Ovary (tissue), 10 donors: ENCODE measurements at places on chromosomes 5 and 9.

- H3K4me3 ChIP-seq: no peak overlapping the region
- DNase-seq: peak; percentile 49
- H3K36me3 ChIP-seq: no peaks in the 10 kb centered on the region
- H3K4me1 ChIP-seq: peaks cover 7% of the 10 kb centered on the region
Observed at GRCh38 chr9:120571443-120572257, 8.3 kb downstream of the CDK5RAP2 start.

GRCh38 chr5:71456362-71456743 is 902 bp downstream of the BDP1 start:
- H3K36me3 ChIP-seq: no peaks in the 10 kb centered on the region
- DNase-seq: no peak
- peak overlapping the region; percentile 33 for H3K27ac ChIP-seq
- no peaks in the 10 kb centered on the region for H3K27me3 ChIP-seq

GRCh38 chr5:113219695-113220094 is 215.1 kb downstream of the TSSK1B start:
- peak overlapping the region; percentile 44 for H3K27ac ChIP-seq
- no peak for DNase-seq
- peaks cover 26% of the 10 kb centered on the region for H3K4me1 ChIP-seq

DNA sequence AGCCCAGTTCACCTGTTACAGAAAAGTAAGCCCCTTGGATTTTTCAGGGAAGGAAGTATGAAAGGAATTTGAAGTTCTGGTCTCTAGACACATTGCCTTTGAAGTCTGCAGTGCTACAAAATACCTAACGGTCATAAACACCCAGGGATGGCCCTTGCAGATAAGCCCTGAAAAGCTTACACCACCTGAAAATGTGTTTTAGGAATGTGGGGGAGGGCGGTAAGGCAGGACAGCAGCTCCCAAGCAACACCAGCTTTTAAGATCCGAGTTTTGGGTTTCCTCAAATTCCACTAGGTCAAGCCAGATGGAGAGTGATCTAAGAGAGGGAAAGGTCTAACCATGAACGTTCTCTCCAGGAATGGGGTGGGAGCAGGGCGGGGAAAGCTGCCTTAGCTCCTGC is 114.1 kb upstream of the PANK3 start:
- no peaks in the 10 kb centered on the region for H3K36me3 ChIP-seq
- no peaks in the 10 kb centered on the region for H3K27me3 ChIP-seq
- peaks cover 12% of the 10 kb centered on the region for H3K4me1 ChIP-seq

DNA sequence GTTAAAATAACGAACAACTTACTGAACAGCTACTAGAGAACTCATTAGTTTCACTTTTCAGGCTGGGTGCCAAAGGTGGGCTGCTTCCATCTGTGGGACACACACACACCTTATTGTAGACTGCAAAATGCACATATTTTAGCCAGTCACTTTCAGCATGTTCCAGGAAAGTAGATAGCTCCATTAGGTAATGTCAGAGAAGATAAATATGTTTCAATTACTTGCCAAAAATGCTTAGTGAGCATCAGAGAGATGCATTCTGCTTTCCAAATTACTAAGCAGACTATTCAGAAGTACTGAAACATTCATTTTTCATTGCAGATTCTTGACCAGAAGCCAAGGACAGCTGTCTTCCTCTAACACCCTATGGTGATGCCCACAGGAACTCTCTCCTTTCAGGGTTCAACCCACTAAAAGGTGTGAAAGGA is 56.2 kb upstream of the APC start:
- peaks cover 8% of the 10 kb centered on the region for H3K4me1 ChIP-seq
- no peak overlapping the region for H3K27ac ChIP-seq

GRCh38 chr5:72224946-72225463 is 95.0 kb downstream of the MRPS27 start:
- H3K27me3 ChIP-seq: no peaks in the 10 kb centered on the region
- H3K27ac ChIP-seq: no peak overlapping the region
- no peak overlapping the region for H3K4me3 ChIP-seq
- peaks cover 2% of the 10 kb centered on the region for H3K4me1 ChIP-seq
- DNase-seq: no peak
- H3K36me3 ChIP-seq: no peaks in the 10 kb centered on the region

DNA sequence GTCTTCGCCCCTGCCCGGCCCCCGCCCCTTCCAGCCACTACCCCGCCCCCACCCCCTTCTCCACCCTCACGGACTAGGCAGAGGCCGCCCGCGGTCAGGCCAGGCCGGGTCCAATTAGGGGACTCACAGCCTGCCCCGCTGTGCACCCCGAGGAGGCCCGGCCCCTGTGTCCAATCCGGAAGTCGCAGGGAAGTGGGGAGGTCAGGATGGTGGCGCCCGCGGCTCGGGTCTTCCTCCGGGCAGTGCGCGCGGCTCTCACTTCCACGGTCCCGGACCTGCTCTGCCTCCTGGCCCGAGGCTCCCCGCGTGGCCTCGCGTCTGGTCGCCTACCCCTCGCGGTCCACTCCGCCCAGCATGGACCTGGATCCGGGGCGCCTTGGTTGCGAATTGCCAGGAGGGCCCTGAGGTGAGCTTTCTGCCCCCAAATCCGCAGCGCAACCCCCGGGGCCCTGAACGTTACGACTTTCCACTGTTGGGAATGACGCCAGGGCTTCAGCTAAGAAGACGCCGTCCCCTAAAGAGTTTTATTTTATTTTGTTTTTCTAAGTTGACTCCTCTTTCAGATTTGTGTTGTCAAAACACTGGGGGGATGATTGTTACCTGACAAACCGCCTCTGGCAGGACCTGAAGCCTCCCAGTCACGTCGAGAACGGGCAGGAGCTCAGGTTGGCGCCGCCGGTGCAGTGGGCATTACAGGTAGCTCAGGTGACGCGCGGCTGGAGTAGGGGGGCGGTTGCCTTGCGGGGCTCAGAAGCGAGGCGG is 763 bp upstream of the IRX2 start:
- no peak for DNase-seq
- H3K27me3 ChIP-seq: no peaks in the 10 kb centered on the region
- H3K4me1 ChIP-seq: peaks cover 5% of the 10 kb centered on the region
- no peaks in the 10 kb centered on the region for H3K36me3 ChIP-seq
- H3K27ac ChIP-seq: no peak overlapping the region
- no peak overlapping the region for H3K4me3 ChIP-seq

- no peaks in the 10 kb centered on the region for H3K4me1 ChIP-seq
- no peaks in the 10 kb centered on the region for H3K27me3 ChIP-seq
Observed at GRCh38 chr5:171481571-171482433, 62.4 kb downstream of the FGF18 start.

DNA sequence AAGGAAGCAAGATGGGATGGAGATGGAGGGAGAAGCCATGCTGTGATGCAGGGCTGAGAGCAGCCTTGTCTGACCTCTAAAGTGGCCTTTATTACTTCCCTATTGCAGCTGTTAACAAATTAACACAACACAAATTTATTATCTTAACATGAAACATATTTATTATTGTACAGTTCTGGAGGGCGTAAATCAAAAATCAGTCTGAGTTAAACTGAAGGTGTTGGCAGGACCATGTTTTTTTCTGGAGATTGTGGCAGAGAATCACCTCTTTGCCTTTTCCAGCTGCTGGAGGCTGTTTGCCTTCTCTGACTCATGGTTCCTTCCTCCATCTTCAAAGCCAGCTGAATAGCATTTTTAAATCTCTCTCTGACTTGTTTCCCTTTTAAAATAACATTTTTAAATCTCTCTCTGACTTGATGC is 7.2 kb upstream of the MCC start:
- H3K36me3 ChIP-seq: no peaks in the 10 kb centered on the region
- no peaks in the 10 kb centered on the region for H3K4me1 ChIP-seq
- no peak for DNase-seq
- H3K27ac ChIP-seq: no peak overlapping the region

- no peak for DNase-seq
- no peaks in the 10 kb centered on the region for H3K36me3 ChIP-seq
- H3K4me1 ChIP-seq: peaks cover 2% of the 10 kb centered on the region
- no peak overlapping the region for H3K27ac ChIP-seq
- no peaks in the 10 kb centered on the region for H3K27me3 ChIP-seq
Observed at GRCh38 chr9:72599874-72600534, 78.6 kb downstream of the TMC1 start.

DNA sequence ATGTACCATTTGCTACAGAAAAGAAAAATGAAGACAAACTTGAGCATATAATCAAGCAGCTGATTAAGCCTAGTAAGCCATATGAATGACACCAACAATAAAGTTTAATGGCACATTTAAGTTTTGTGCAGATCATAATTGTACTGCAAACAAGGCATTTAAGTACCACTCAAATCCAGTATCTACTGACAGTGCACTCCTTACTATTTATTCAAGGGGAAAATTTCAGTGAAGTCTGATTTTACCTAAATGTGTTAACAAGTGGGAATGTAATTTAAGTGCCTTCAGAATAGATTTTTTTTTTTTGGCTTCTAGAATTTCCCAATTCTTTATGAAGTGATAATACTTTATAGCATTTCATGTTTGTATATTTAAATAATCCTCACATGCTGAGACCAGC is 341.0 kb upstream of the POU5F2 start:
- H3K27ac ChIP-seq: no peak overlapping the region
- no peaks in the 10 kb centered on the region for H3K36me3 ChIP-seq
- H3K27me3 ChIP-seq: no peaks in the 10 kb centered on the region

- no peak overlapping the region for H3K4me3 ChIP-seq
- DNase-seq: no peak
- H3K36me3 ChIP-seq: no peaks in the 10 kb centered on the region
- no peaks in the 10 kb centered on the region for H3K27me3 ChIP-seq
- H3K4me1 ChIP-seq: no peaks in the 10 kb centered on the region
- H3K27ac ChIP-seq: no peak overlapping the region
Observed at GRCh38 chr9:20526500-20527319, 95.6 kb downstream of the MLLT3 start.

- peaks cover 5% of the 10 kb centered on the region for H3K4me1 ChIP-seq
- no peak overlapping the region for H3K4me3 ChIP-seq
- DNase-seq: no peak
- no peaks in the 10 kb centered on the region for H3K27me3 ChIP-seq
Observed at GRCh38 chr9:2691212-2691611, 26.1 kb upstream of the KCNV2 start.

GRCh38 chr5:34041247-34041972 is 1.6 kb downstream of the C1QTNF3 start:
- no peak overlapping the region for H3K4me3 ChIP-seq
- peaks cover 8% of the 10 kb centered on the region for H3K4me1 ChIP-seq
- no peak for DNase-seq
- no peak overlapping the region for H3K27ac ChIP-seq
- no peaks in the 10 kb centered on the region for H3K27me3 ChIP-seq

DNA sequence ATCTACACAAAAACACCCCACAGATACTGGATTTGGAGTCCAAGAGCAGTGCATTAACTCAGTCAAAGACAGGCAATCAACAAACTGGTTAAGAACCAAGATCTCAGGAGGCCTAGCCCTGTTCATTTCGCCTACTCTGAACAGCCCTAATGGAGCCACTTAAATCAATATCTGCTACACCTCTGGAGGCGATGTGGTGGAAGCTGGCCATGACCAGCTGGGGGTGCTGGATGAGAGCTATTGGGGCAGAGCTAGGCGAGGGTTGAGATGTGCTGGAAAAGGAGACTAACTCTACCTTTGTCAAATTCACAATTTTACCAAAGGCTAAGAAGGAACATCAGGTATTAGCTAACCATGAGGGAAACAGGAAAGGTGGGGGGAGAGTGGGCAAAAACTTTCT is 23.3 kb upstream of the ARSB start:
- no peak overlapping the region for H3K4me3 ChIP-seq
- no peak overlapping the region for H3K27ac ChIP-seq
- no peaks in the 10 kb centered on the region for H3K4me1 ChIP-seq
- no peaks in the 10 kb centered on the region for H3K27me3 ChIP-seq

DNA sequence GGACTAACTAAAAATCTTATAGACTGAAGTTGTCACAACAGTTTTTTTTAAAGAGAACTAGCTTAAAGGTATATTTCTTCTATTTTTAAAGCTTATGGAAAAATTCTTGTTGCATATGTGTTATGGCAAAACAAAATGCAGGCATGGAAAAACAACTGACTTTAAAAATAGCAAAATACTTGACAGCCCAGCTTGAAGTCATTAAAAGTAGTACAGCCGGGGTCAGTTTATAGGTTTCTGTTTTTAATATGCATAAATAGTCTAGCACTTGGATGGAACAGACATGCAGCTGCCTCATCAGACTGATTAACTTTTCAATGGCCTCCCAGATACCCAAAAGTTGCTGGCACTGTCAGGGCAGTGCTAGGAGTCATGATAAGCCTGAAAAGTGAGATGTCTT is 22.3 kb upstream of the ARL15 start:
- H3K4me1 ChIP-seq: no peaks in the 10 kb centered on the region
- H3K36me3 ChIP-seq: no peaks in the 10 kb centered on the region
- H3K4me3 ChIP-seq: no peak overlapping the region
- no peak overlapping the region for H3K27ac ChIP-seq

DNA sequence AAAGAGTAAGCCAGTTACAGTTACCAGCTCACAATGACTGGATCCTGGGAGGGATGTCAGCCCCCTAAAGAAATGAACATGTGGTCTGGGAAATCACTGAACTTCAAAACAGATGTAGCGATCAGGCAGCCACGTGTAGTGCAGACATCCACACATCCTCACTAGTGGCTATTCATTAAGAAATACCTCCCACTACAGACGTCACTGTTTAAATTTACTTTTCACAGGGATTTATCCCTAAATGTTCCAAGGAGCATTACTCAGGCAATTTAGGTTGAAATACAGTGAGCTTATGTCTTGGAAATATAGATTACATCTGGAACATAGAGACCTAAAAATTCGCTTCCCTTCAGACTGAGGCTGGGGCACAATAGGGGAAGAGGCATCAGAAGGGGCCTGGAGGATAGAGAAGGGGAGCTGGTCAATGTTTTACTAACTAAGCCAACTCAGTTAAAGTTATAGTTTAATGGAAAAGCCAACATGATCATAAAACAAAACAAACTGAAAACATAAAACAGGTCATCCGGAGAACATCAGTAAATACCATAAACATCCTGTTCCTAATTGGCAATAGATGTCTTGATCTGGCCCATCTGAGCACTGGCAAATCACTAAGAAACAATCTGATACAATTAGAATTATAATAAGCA is 92.3 kb downstream of the FANCC start:
- no peak overlapping the region for H3K27ac ChIP-seq
- DNase-seq: no peak
- no peaks in the 10 kb centered on the region for H3K36me3 ChIP-seq
- H3K27me3 ChIP-seq: no peaks in the 10 kb centered on the region
- no peaks in the 10 kb centered on the region for H3K4me1 ChIP-seq

- no peaks in the 10 kb centered on the region for H3K36me3 ChIP-seq
- H3K4me3 ChIP-seq: no peak overlapping the region
- H3K27me3 ChIP-seq: no peaks in the 10 kb centered on the region
- peaks cover 1% of the 10 kb centered on the region for H3K4me1 ChIP-seq
Observed at GRCh38 chr9:87674565-87675299, 51.2 kb upstream of the CTSL start.

DNA sequence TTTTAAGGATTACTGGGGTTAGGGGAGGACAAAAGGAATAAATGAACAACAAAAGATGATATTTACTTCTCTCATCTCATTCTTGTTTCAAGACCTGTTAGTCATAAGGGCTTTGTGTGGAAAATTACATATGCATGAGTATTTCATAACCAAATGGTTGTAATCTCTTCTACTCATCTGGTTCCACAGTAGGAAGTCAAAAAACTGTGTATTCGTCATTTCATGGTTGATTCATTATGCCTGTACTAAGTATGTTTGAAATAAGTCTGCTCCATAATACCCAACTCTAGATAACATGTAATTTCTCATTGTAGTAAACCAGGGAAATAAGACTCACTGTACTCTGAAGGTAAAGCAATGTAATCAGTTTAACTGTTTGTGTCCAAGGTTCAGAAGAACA is 212.9 kb downstream of the ARRDC3 start:
- no peaks in the 10 kb centered on the region for H3K27me3 ChIP-seq
- DNase-seq: no peak
- H3K4me1 ChIP-seq: no peaks in the 10 kb centered on the region
- H3K27ac ChIP-seq: no peak overlapping the region
- H3K4me3 ChIP-seq: no peak overlapping the region

GRCh38 chr9:16959391-16959790 is 88.9 kb upstream of the BNC2 start:
- no peak overlapping the region for H3K4me3 ChIP-seq
- no peaks in the 10 kb centered on the region for H3K36me3 ChIP-seq
- no peak for DNase-seq
- H3K4me1 ChIP-seq: no peaks in the 10 kb centered on the region
- H3K27ac ChIP-seq: no peak overlapping the region
